ENCODE measurements at places on chromosomes 11 and 22.

DNA sequence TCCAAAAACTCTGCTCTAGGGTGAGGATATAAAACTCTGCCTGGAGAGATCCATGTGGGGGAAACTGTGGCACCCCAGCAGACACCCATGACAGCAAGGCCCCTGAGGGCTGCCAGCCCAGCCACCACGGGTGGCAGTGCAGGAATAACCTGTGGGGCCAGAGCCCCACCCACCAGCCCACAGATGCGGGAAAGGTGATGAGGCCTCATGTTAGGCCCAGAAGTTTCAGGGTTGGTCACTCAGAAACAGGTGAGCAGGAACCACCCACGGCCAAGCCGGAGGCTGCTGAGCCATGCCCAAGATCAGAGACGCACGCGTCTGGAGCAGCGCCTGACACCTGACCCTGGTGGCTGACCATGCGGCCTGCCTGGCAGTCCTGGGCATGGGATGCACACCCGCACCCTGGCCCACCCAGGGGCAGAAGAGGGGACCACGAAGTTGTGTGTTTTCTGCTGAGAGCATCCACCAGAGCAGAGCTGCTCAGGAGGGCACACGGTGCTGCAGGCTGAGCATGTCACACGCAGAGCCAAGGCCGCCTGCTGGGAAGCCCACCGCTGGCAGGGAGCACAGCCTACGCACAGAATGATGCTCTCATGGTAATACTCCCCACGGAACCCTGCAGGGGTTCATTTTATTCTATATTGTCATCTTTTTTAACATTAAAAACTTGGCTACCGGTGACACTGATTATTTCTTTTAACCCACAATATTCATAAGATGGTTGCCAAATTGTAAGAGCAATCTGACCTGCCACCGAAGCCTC lies 41.2 kb downstream of the DUSP8 start:
- DNase-seq, result no peak

GRCh38 chr22:34966980-34967565 lies 98.9 kb upstream of the ISX start:
- DNase-seq, result no peak

DNA sequence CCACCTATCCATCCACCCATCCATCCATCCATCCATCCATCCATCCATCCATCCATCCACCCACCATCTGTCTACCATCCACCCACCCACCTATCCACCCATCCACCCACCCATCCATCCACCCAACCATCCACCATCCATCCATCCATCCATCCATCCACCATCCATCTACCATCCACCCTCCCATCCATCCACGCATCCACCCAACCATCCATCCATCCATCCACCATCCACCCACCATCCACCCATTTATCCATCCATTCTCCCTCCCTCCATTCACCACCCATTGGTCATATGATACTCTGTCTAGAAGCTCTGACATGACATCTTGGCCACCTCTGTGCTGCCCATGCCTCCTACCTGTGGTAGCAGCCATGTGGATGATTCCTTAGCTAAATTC lies 31.7 kb downstream of the MUC2 start:
- DNase-seq, result no peak

DNA sequence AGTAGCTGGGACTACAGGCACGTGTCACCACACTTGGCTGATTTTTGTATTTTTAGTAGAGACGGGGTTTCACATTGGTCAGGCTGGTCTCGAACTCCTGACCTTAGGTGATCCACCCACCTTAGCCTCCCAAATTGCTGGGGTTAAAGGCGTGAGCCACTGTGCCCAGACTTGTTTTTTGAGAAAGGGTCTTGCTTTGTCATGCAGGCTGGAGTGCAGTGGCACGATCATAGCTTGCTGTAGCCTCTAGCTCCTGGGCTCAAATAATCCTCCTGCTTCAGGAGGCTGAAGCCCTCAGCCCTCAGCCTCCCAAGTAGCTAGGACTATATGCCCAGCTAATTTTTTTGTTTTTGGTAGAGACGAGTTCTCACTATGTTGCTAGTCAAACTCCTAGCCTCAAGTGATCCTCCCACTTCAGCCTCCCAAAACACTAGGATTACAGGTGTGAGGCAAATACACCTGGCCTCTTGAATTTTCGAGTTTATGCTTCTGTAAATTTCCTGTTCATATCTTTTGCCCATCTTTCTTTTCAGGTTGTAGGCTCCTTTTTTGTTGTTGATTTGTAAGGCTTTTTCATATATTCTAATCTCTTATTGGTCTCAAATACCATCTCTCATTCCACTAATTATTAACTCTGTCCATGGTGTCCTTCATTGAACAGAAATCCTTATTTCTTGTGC lies 3.4 kb upstream of the RBM4B start:
- no peak for DNase-seq

DNA sequence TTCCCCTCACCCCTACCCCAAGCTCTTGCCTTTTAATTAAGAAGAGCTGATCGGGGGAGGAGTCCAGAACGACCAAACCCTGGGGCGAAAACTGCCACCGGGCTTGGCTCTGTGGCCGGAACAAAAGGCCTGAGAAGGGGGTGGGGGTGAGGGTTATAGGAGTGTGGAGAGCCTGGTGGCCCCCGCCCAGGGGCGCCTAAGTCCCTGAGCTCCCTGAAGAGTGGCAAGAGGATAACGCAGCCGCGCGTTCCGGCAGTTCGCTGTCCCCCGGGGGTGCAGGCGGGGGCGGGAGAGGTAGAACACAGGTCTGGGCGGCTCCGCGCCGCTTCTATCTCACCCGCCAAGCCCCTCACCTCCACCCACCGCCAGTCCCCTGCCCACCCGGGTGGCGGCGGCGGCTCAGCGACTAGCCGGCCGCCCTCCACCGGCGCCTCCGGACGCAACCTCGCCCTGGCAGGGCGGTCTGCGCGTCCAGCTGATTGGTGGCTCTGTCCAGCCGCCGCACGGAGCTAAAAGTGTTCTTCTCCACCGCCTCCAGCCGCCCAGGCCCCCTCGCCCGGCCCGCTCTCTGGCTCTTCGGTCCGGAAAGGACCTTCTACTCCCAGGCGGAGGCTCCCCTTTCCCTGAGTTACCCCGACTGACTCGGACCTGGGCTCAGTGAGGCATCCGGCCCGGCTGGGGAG lies 18.7 kb upstream of the BDNF start:
- no peak for DNase-seq

GRCh38 chr11:19441752-19442553 lies 201.2 kb upstream of the E2F8 start:
- no peak for DNase-seq

GRCh38 chr11:63791495-63792167 lies 21.6 kb upstream of the SPINDOC start:
- no peak for DNase-seq

DNA sequence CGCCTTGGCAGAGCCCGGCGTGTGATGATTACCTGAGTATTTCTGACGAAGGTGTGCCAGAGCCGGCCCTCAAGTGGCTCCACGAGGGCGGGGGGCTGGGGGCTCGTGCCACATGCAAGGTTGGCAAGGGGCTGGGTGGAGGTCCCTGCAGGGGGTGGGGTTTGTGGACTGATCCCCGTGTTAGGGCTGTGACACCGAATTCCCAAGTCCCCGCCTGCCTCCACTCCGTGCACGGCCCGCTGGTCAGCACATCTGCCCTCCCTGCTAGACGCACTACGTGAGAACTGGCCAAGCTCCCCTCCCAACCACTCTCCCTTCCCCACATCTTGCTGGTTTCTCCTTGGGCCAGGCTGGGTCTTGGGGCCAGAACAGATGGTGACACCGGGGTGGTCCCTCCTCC lies 34.2 kb downstream of the GRAMD4 start:
- no peak for DNase-seq

- peak; percentile 69 for DNase-seq
Observed at GRCh38 chr11:94183886-94184264, 55.2 kb downstream of the PANX1 start.
